GM12892 (cell line): ENCODE measurements at places on chromosomes 2 and 18.

GRCh38 chr18:49456794-49457193, 3.7 kb downstream of the DYM start:
- no peak for DNase-seq

DNA sequence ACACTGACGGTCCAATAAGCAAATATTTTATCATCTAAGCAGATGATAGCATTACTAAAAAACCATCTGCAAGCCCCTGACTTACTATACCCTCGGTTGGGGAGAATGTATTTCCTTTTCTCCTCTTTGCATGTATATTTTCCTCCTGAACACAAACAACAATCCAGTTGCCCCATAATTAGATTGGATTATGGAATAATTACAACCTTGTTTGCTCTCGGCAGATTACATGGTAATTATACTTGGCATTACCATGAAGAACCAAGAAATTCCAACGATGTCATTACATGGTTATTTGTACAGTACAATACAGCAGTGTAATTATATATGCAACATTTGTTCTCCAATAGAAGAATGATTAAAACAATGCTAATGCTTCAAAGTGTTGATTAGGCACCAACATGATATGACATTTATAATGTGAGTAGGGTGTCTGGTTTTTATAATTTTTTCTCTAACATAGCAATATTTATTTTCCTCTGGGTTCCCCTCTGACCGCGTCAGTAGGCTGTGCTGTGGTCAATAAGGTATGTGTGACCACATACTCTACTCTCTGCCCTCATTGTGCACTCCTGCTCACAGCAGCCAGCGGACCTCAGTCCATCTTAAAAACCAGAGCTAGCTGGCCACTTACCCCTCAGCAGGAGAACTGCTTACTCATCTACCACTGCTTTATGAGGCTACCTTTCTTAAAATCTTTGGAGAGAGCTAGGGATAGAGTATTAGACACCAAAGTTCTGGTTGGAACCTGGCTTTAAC, 176.1 kb downstream of the INSIG2 start:
- no peak for DNase-seq

GRCh38 chr2:75602724-75603342, 42.1 kb upstream of the EVA1A start:
- no peak for DNase-seq

DNA sequence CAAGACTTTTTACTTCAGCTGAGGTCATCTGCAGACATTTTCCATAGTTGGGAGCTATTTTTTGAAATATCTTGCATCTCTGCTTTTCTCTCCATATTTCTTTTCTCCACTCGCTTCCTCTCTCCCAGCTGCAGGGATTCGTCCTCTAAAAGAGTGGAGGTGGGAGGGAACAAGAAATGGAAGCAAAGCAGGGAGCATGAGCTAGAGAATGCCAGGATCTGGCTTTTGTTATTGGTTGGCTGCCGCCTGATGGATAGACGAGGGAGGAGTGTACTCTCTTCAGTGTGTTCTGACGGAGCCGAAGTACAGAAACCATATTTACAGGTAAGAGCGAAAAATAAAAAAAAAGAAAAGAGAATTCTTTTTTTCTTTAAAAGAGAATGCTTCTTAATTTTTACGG, at the start of gene CSRNP3:
TSS of gene CSRNP3 (plus strand) at position 282 of the 400 bp plus-strand sequence. CDS start 125,368 bp downstream, outside the sequence.
- no peak for DNase-seq

DNA sequence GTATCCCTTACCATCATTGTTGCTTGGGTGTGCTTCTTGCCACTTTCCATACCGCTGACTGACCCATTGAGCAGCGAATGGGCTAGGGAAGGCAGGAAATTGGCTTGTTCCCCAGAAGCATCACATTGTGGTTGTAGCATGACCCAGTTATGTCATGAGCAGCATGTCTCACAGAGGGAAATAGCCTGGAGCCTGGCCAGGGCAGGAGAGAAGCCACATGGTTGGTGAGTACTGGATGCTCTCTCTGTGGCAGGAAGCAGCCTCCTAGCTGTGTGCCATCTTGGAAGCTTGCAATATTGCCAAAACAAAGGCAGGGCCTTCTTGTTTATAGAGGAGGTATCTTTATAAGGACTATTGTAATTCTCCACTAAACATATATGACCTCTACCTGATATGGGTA, 482.6 kb downstream of the PIK3C3 start:
- no peak for DNase-seq

GRCh38 chr2:232329716-232330067, 48.9 kb upstream of the ALPP start:
- no peak for DNase-seq

- no peak for DNase-seq
Observed at GRCh38 chr2:161352719-161353118, 44.5 kb downstream of the PSMD14 start.

DNA sequence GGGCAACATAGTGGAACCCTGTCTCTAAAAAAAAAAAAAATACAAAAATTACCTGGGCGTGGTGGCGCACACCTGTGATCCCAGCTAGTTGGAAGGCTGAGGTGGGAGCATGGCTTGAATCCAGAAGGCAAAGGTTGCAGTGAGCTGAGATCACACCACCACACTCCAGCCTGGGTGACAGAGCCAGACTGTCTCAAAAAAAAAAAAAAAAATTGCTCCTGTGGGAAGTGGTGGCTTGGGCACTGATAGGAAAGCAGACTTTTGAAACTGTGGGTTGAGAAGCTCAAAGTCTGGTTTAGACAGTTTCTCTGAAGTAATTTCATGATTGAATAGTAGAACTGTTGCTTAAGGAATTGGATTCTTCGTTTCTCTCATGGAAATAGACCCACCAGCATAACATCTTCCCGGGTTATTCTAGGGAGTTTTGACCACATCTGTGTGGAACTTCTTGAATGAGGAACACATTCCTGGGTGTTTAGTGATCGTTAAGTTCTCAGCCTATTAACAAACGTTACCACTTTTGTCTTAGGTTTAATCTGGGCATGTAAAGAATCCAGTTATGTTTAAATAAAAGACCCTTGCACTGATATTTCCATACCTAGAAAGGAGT, 33.5 kb downstream of the GRHL1 start:
- no peak for DNase-seq

- DNase-seq: no peak
Observed at GRCh38 chr2:228615496-228615895, 434.0 kb upstream of the SPHKAP start.

GRCh38 chr2:120544522-120544921, 191.1 kb upstream of the GLI2 start:
- no peak for DNase-seq

DNA sequence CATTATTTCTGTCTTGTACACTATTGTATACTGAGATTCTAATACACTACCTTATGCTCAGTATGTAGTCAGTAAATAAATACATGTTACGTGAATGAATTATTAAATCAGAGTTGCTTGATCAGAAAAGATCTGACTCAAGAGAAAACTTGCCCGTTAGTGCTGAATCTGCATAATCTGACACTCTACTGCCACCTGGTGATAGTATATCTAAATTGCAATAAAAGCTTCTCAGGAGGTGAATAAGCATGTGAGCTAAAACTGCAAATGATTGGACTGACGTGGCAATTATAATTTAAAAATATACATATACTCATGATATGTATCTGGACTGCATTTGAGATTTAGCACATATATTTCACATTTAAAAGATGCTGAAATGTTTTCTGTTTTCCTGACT, 70.4 kb downstream of the KIAA1328 start:
- DNase-seq: no peak

- no peak for DNase-seq
Observed at GRCh38 chr2:158688721-158689120, 106.4 kb upstream of the DAPL1 start.

DNA sequence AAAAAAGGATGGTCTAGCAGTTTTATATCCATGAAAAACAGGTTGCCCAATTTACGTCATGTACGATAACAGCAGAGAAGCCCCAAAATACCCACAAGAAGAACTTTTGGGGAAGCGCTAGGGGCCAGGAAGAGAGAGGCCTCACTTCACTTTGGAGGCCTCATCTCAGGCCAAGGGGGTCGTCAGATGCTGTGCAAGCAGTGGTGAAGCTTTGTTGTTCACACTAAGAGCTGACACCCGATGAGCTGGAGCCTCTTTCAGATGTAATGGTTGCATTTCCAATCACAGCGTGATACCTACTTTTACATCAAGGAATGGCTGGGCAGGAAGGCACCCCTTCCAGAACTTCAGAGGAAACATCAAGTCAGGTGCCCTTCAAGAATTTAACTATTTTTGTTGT, 242.3 kb upstream of the PXDN start:
- no peak for DNase-seq

DNA sequence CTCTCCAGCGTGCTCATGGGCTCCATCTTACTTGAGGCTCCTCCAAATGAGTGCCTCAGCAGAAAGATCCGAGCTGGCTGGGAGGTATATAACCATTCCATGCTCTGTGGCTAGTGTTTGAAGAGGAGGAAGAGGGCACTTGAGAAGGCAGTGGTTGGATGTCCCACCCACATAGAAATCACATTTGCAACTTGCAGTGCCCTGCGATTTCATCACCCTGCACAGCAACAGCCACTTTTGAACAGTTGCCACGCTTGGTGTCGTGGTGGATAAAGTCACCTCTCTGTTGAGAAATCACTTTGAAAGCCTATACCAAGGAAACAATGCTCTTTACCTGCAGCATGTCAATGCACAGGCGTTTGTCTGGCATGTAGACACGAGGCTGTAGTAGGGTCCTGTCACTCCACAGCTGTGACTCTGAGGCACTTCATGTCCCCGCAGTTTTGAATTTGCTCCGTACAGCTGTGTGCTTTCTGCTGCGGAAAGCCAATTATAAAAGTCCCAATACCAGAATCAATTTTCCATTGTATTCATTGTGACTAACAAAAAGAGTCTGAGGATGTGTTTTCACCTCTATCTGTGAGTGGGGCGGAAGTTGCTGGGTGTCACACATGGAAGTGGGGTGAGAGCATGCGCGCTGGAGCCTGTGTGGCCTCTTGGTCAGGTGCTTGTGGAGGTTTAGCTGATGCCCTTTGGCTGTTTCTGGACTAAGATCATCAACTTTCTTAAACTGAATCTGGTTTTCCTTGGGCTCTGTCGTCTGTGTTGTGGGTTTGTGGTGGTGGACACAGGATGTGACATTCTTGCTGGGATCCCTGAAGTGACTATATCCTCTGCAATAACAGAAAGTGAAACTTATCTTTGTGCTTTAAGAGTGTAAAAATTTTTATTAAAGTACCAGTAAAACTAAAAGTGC, 2.8 kb downstream of the CNDP2 start:
- DNase-seq: no peak
